Stimulated activated CD8-positive, alpha-beta memory T cell treated with anti-CD3 and anti-CD28 coated beads, Interleukin-4, amount 100 ng/mL, for 4 hours (primary cell): ENCODE measurements at places on chromosomes 1 and 21.

GRCh38 chr1:93810316-93810715 is 68.7 kb downstream of the DNTTIP2 start:
- DNase-seq, result no peak

DNA sequence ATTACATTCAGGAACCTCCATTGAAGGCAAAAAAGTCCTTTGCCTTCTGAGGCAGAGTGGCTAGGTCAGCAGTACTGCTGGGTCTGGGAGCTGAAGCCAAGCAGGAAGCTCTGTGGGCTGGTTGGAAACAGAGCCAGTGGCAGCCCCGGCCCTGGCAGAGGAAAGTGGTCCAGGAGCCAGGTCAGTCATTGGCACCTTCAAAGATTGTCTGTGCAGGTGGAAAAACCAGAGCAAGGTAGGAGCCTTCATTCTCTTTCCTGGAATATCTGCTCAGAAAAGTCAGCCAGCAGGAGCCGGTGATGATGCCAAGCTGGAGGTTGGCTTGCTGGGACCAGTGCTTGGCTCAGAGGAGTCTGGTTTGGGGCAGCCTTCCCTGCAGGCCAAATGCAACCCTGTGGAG is 12.5 kb upstream of the DISP3 start:
- DNase-seq, result no peak

DNA sequence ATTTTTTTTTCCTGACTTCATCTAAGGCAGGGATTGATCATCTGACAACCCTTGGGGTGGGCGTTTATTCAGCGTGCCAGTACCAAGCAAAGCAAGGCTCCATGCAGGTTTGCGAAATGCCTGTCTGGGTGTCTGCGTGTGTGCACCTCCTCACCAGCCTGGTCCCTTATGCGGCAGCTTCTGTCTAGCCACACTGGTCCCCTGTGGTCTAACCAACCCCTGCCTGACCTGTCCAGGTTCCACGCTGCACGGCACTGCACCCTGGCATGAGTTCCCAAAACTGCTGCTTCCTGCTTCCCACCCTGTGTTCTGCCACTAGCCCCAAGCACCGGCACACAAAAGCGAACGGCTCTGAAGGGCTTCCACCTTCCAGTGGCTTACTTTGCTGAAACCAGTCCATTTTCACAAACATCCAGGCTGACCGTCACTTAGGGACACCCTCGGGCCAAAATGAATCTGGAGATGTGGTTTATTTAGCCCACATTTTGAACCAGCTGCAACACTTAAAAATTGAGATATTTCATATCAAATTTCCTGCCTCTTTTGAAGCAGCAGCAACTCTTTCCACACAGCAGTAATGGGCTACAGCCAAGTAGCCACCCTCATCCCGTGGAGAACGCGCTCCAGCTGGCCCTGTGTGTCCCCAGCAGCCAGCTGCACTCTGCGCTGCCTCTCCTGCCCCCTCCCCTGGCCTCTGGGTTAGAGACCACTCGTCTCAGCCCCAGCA is 55.7 kb downstream of the HLCS start:
- no peak for DNase-seq

GRCh38 chr1:167137793-167138510 is 44.1 kb downstream of the STYXL2 start:
- no peak for DNase-seq

DNA sequence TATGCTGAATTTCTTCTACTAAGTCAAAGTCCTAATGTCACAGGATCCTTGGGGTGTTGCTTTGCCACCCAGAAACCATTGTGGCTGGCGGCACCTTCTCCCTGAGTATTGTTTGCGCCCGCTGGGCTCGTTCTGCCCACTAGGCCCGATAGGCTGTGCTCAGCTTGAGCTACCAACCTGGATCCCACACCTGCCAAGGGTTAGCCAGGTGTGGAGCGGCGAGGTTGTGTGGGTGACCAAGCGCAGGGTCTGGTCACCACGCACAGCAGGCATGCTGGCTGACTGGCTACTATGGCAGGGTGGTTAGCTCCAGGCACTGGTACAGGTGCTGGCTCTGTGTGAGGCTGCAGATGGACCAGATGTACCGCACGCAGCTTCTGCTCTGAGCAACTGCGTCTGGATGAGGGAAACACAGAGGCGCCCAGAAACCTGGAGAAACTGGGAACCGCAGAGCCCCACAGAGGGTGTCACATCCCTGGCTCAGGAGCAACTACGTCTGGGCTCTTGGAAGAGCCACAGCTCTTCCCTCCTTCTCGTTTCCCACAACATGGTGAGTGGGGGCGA is 50.3 kb upstream of the SCYL3 start:
- no peak for DNase-seq

- no peak for DNase-seq
These were observed 75.8 kb downstream of the ST3GAL3 start for GRCh38 chr1:43783096-43783670.

DNA sequence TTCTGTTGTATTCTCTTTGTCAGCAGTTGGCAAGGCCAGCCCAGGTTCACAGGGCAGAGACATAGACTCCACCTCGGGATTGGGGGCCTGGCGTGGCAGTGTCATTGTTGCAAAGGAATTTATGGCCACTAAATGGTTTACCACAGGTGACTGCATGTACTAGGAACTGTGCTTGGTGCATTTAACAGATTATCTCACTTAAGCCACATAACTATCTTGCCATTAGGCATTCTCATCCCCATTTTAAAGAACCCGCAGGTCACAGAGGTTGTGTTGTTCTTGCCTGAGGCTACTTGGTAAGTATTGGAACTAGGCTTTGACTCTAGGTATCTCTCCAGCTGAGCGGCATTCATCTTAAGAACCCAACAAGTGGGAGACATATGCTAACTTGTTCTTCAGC is 9.7 kb downstream of the TLCD4 start:
- DNase-seq, result no peak

GRCh38 chr1:12188657-12189327 is 22.0 kb downstream of the TNFRSF1B start:
- no peak for DNase-seq

GRCh38 chr1:23044035-23044434 is 24.8 kb downstream of the KDM1A start:
- no peak for DNase-seq

- no peak for DNase-seq
These were observed 190.6 kb upstream of the BEND5 start for GRCh38 chr1:48967318-48967717.

DNA sequence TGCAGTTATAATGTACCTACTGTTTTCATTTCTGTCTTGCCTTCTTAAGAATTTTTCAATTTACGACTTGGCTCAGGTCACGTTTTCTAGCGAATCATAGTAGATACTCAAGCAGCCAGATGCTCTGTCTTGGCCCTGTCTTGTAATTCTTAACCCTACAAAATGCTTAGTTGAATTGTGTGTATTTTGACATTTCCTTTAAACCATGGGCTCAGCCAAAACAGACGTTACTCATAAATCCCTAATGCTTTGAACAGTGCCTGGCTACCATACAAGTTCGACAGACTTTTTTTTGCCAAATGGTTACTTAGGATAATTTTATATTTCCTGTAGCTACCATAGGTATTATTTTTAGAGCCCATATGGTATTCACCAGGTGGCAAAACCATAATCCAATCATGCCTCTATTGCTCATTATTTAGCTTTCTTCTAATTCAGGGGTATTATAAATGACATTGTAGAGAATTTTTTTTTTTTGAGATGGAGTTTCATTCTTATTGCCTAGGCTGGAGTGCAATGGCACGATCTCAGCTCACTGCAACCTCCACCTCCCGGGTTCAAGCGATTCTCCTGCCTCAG is 54.3 kb downstream of the KCNK1 start:
- no peak for DNase-seq

GRCh38 chr1:90704817-90705216 is 12.3 kb downstream of the BARHL2 start:
- no peak for DNase-seq

DNA sequence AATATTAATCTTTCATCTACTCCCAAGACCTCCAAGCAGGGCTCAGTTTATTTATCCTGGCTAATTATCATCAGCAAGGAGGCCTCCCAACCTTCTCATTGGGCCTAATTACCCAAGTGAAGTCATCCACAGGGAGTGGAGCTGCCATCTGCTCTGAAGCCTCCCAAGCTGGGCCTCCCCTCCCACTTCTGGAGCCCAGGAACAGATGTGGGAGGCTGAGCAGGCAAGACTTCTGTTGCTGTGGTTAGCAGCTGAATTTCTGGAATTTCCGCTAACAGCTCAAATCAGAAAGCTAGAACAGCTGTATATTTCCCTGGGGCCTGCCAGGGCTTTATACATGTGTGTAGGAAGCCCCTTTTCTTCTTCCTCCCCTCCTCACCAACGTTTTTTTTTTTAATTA is 127.5 kb downstream of the UCK2 start:
- no peak for DNase-seq

- DNase-seq, result no peak
These were observed 283.1 kb downstream of the GRIK1 start for GRCh38 chr21:29656504-29657239.
